ENCODE measurements at places on chromosomes 7 and 10. TPM values are rescaled to one million over a fixed set of nuclear protein-coding genes. Genes with fewer than 3 reads are reported as not detected.

The C10orf53 gene
- not detected for total RNA-seq

The SPDYE2 gene
- not detected for total RNA-seq

The CACNB2 gene
- total RNA-seq: 2.5 TPM

The CPN1 gene
- not detected for total RNA-seq

The FAM25G gene
- total RNA-seq: not detected

The MMD2 gene
- not detected for total RNA-seq

The FGFR2 gene
- total RNA-seq: 0.54 TPM

The SORCS1 gene
- total RNA-seq: 0.20 TPM

The PRPS1L1 gene
- not detected for total RNA-seq

The ELFN1 gene
- 1.3 TPM for total RNA-seq

The CPVL gene
- total RNA-seq: 30.0 TPM

The SRGN gene
- total RNA-seq: 2,302 TPM

The TAS2R5 gene
- 0.50 TPM for total RNA-seq

The CPED1 gene
- total RNA-seq: 14.8 TPM

The GHRHR gene
- total RNA-seq: not detected

The TMEM139 gene
- 4.0 TPM for total RNA-seq

The STEAP1B gene
- 5.4 TPM for total RNA-seq

The GPR15LG gene
- not detected for total RNA-seq

The SH2D4B gene
- total RNA-seq: not detected

The STOX1 gene
- 1.6 TPM for total RNA-seq

The BTBD16 gene
- total RNA-seq: 0.45 TPM

The ZNF467 gene
- 3.3 TPM for total RNA-seq

The GDF2 gene
- total RNA-seq: not detected

The GPRIN2 gene
- not detected for total RNA-seq

The COBL gene
- 23.8 TPM for total RNA-seq

The IQCE gene
- total RNA-seq: 9.4 TPM

The AS3MT gene
- total RNA-seq: 2.3 TPM

The ACSM6 gene
- not detected for total RNA-seq

The INSYN2A gene
- 0.17 TPM for total RNA-seq

The LIPN gene
- not detected for total RNA-seq

The SFMBT2 gene
- total RNA-seq: 3.8 TPM

The NEURL1 gene
- 0.14 TPM for total RNA-seq

The FAM13C gene
- 0.10 TPM for total RNA-seq

The SEMA3D gene
- total RNA-seq: 72.1 TPM

The PVRIG gene
- not detected for total RNA-seq

The LEP gene
- not detected for total RNA-seq

The GPNMB gene
- 2.7 TPM for total RNA-seq

The IL6 gene
- total RNA-seq: 207 TPM

The GLUD1 gene
- 95.5 TPM for total RNA-seq

The SPDYE11 gene
- 0.54 TPM for total RNA-seq

The GRM3 gene
- total RNA-seq: not detected

The CALHM1 gene
- total RNA-seq: not detected

The CCL26 gene
- 0.27 TPM for total RNA-seq

The PITX3 gene
- total RNA-seq: 0.27 TPM

The BLVRA gene
- 68.1 TPM for total RNA-seq

The PTPRN2 gene
- total RNA-seq: 3.5 TPM

The TMEM178B gene
- 10.9 TPM for total RNA-seq

The MACROH2A2 gene
- 28.0 TPM for total RNA-seq

The NUB1 gene
- 83.1 TPM for total RNA-seq

The TUBB8 gene
- not detected for total RNA-seq

The CYP3A7 gene
- not detected for total RNA-seq

The HGF gene
- total RNA-seq: not detected

The TYSND1 gene
- total RNA-seq: 26.4 TPM

Measured in NCI-H460 (cell line).